ENCODE measurements at places on chromosomes 5 and 9.
A peak's percentile ranks its signal among the peaks of the same experiment; 100 is the strongest.

DNA sequence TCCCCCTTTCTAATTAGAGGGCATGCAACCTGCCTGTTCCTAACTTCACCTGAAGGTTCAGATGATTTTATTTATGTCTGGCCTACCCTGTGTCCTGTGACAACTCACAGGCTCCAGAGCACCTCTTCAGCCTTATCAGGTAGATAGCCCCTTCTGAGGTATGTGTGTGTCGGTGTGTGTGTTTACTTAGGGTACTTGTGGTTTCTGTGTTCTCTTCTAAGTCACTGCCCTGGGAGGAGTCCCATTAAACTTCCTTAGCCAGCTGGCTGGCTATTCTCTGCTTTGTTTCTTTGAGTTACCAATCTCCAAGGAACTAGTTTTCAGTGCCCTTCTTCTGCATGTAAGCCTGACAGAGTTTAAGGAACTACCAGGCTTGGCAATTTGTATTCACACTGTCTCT is 74.9 kb downstream of the UNC13B start:
- DNase-seq, result no peak

DNA sequence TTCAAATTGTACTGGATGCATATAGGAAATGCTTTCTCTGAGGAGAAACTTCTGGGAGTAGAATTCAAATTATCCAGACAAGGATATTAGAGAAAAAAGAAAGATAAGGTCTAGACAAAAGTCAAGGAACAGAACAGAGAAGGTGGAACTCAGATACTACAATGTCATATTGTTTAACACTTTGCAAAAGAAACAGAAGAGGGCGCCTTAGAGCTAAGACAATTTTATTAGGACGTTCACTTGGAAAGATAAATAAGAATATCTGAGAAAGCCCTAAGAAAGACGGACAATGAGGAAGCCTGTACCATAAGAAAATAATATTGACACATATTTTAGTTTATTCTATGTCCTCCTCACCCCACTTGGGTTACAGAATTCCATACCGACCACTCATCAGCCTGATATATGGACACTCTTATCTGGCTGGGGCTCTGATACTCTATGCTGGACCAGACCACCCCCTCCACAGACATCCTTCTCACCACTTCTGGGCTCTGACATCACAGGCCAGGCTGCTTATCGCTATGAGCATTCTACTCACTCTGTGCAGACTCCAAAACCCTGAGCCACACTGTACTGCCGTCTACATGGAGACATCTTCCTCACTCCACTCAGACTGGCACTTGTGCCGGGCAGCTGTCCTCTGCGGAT is 9.1 kb upstream of the AK3 start:
- no peak for DNase-seq

- no peak for DNase-seq
Observed at GRCh38 chr5:16544607-16545374, 72.0 kb downstream of the RETREG1 start.

DNA sequence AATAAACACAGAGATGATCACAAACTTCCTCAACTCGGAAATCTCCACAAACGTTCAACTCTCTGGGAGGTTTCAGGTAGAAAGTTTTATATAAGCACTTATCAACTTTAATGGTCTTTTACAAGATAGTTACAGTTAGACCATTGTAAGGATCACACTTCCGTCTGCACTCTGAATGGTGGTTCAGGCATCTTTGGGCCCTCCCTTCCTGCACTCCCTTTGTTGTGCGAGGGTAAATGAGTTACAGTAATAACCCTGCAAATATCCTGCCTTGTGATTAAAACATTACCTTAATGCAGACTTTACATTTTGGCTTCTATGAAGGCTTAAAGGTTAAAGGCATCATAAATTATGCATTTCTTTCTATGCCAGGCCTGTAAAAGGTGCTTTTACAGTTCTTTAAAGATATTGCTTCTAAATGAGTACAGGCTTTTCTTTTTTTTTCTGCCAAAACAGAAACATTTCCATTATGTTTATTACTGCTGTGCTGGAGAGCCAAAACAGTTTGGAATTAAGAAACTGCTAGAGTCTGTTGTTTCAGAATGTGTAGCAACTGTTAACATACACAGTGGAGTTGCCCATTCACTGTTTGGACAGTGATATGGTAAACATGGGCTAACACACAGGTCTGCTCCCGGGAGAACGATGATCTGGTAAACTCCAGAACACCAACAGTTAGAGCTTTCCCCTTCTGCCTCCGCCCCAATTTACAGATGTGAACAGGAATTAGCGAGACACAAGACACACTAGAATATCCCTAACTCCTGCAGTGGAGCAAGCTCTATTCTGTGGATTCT is 1.1 kb downstream of the PRUNE2 start:
- DNase-seq, result no peak

DNA sequence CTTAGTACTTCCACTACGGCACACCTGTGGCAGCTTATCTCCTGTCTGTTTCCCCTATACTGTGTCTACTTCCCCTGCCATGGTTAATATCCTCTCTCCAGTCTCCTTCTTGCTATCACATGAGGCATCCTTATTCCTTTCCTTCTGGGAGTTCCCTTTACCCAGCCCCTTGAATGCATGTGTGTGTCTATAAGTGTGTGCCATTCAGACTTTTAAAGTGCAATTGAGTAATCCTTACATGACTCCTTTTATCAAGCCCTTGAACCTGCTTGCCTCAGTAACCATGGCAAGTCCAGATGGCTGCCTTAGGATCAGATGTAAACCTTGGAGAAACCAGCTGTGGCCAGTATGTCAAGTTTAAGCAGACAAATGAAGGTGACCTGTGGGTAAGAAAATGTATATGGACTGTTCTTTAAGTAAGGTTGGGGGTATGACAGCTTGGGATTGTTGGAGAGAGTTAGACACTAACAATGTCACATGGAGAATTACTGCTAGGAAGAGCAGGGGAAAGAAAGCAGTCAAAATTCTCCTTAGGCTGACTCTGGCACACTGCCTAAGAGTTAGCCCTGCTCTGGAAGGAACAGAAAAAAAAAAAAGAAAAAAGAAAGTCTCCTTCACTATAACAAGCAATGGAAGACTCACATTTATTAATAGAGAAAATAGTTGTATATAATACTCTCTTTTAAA is 142.1 kb downstream of the HINT1 start:
- DNase-seq, result no peak

DNA sequence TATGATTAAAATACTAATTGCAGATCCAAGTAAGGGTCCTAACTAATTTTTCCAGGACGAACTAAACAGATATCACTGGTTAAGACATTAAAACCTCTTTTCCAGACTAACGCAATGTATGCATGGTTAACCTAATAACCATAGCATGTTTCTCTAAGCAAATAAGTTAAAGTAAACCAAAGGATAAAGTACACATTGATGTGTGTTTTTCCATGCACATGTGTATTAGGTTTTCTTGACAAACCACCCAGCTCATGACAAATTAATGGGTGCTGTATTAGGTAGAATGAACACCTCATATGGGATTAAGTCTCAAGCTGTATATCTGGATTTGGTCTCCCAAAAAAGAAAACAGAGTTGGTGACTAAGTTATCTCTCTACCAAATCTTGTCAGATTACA is 45.6 kb downstream of the ANKH start:
- DNase-seq, result no peak

DNA sequence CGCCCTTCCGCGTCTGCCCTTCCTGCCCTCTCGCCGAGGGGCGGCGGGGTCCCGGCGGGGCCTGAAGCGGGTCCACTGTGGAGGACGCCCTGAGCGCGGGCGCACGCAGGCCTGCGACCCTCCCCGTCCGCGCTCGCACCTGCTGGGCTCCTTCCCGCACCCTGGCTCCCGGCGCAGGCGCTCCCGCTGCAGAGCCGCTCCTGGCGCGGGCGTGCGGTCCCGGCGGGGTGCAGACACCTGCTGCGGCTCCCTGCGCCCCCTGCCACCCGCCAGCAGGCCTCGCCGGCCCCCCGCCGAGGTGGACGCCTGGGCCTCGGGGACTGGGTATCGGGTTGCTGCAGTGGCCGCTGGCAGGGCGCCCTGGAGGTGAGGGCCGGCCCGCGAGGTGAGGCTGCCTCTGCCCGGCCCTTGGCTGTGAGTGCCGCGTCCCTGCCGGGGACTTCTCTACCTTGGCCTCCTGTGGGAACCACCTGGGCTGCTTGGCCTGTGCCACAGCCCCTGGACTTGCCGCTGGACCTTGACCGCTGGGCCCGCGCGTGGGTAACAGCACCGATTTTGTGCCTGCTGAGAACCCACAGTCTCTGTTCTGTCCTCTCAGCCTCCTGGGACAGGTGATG is 627 bp downstream of the ARRDC1 start:
- DNase-seq, result no peak

DNA sequence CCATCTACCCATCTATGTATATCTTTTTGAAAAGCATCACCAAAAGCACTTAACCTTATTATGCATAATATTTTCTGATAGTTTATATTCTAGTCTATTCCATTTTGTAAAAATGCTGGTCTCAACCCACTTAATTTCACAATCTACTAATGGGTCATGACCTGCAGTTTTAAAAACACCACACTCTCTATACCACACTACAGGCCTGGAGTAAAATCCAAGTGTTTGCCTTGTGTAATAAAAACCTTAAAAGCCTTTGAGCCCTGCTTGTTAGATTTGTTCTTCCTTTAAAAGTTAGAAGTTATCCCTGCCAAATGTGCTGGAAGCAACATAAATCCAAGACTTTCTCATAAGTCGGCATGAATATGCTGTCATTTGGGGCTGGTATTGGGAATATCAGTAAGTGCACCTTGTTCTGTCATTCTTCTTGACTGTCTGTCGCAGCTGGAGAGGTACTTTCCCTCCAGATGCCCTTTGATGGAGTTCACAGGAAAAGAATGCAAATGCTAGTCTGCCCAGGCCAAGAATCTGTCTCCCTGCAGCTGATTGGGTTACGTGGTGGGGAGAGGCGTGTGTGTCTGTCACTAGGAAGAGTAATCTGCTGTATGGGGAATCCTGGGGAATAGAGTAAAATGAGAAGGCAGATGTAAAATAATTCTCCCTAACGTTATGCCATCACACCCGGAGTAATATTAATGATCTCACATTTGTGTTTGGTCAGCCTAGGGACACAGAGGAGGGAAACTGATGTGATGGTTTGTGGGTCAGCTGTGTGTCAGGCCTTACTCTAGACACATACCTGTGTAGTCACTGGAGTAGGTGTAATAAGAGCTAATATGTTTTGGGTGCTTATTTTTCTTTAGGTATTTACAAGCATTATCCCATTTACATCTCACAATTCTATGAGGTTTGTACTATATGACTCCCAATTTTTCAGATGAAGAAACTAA is 79.4 kb downstream of the ZNF366 start:
- no peak for DNase-seq

DNA sequence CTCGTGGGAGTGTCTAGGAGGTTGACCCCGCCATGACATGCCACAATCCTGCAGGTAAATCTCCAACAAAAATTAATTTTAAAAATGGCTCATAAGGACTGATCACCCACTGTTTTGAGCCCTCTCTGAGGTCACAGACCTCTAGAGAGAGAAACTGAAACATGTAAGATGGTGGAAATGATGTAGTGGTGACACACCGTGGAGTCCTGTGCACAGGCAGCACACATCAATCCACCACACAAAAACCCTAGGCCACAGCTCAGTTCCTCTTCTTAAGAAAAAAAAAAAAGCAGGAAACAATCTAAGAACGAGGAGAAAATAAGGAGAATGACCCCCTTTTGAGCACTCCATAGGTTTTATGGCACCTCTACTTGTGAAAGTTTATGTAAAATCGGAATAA is 93.8 kb upstream of the FAM120A start:
- no peak for DNase-seq

DNA sequence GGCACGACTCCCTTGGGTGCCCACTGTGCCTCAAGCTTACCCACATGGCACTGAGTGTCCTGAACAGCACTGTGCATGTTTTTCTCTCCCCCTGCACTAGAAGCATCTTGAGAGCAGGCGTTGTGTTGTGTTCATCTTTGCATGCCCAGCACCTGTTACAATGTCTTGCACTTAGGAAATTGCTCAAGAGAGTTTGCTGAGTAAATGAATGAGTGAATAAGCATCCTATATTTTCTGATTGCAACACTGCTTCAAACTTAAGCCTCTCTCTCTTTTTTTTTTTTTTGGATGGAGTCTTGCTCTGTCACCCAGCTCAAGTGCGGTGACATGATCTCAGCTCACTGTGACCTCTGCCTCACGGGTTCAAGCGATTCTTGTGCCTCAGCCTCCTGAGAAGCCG is 94.5 kb downstream of the LMNB1 start:
- no peak for DNase-seq

GRCh38 chr5:150556106-150556505 is 48.2 kb downstream of the NDST1 start:
- no peak for DNase-seq

- no peak for DNase-seq
Observed at GRCh38 chr5:55231029-55231918, 2.1 kb downstream of the CCNO start.

DNA sequence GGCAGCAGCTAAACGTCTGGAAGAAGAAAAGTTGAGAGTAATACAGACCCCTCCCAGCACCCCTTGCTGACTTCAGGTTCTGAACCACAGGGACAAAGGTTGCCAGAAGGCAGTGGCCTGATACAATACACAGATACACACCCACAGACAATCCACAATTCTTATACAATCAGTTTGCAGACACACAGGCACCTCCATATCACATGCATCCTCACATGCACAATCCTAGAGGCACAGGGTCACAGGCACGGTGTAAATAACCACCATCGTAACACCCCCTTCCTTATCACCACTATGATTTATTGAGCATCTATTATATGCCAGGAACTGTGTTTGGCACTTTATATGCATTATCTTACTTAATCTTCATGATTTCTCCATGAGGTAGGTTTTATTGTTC is 8.2 kb downstream of the CNTFR start:
- DNase-seq, result no peak

DNA sequence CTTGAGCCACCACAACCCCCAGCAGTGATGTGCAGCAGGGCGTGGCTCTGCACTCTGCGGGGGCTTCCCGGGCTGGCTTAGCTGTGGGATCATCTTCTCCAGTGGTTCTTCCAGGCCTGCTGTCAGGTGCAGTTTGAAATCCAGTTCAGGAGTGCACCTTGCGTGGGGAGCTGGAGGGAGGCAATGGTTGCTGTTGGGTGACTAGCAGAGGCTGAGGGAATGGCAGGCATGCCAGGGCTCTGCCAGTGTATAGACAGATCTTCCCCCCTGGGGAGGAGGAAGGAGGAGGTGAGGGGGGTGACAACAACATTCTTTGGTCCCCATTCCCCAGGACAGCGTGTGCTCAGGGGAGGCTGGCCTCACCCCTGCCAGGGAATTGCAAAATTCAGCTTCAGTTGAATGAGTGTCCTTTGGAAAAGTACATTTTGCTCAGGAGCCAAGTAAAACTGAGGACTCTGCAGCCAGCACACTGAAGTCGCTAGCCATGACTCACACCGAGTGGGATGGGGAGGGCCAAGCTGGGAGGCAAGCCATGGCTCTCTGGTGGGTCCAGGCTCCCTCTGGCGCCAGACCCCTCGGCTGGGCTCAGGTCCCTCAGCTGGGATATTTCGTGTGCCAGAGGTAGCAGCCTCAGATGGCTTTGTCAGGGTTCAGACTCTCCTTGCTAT is 35.0 kb downstream of the ERGIC1 start:
- no peak for DNase-seq

GRCh38 chr9:6757132-6757455 is 679 bp upstream of the KDM4C start:
- DNase-seq, result peak; percentile 52
